ENCODE measurements at places on chromosomes 6 and 20. TPM values are rescaled to one million over a fixed set of nuclear protein-coding genes. Genes with fewer than 3 reads are reported as not detected.
A peak's percentile ranks its signal among the peaks of the same experiment; 100 is the strongest.

DNA sequence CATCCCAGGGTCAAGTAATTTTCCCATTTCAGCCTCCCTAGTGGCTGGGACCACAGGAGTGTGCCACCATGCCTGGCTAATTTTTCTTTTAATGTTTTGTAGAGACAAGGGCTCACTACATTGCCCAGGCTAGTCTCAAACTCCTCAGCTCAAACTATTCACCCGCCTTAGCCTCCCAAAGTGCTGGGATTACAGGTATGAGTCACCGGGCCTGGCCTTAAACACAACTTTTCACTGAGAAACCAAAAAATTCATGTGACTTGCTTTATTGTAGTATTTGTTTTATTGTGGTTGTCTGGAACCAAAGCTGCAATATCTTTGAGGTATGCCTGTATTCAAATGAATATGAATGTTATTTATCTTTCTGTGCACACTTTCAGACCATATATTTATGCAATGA is 72.2 kb downstream of the RWDD2A start:
- DNase-seq: no peak

GRCh38 chr6:116949964-116950363 is 72.9 kb downstream of the RFX6 start:
- DNase-seq: no peak

- DNase-seq: no peak
Measured at GRCh38 chr6:133463790-133464189, 222.6 kb downstream of the EYA4 start.

DNA sequence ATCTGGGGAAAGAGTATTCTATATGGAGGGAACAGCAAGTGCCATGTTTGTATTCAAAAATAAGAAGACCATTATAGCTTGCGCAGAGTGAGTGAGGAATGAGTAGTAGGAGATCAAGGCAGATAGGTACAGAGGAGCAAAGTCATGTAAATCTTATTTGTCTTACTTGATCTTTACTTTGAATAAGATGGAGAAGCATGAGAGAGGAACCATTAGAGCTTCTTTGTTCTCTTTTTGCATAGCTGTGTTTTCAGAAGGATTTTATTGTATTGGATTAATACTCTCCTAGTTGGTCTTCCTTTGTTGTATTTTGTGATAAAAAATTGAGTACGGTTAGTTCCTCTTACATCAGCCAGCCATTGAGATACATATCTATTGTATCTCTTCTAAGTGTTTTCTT is 88.4 kb downstream of the SCAF8 start:
- DNase-seq: no peak

Gene CFB
- 1.8 TPM for total RNA-seq

GRCh38 chr20:20498076-20498861 is 130.4 kb downstream of the INSM1 start:
- DNase-seq: no peak

- DNase-seq: peak; percentile 10
Measured at GRCh38 chr20:32333988-32334885, 23.9 kb upstream of the ASXL1 start.

Gene NFKBIL1
- 6.9 TPM for total RNA-seq

Gene DPPA5
- total RNA-seq: not detected

- no peak for DNase-seq
Measured at GRCh38 chr6:41722969-41723529, 12.4 kb downstream of the TFEB start.

DNA sequence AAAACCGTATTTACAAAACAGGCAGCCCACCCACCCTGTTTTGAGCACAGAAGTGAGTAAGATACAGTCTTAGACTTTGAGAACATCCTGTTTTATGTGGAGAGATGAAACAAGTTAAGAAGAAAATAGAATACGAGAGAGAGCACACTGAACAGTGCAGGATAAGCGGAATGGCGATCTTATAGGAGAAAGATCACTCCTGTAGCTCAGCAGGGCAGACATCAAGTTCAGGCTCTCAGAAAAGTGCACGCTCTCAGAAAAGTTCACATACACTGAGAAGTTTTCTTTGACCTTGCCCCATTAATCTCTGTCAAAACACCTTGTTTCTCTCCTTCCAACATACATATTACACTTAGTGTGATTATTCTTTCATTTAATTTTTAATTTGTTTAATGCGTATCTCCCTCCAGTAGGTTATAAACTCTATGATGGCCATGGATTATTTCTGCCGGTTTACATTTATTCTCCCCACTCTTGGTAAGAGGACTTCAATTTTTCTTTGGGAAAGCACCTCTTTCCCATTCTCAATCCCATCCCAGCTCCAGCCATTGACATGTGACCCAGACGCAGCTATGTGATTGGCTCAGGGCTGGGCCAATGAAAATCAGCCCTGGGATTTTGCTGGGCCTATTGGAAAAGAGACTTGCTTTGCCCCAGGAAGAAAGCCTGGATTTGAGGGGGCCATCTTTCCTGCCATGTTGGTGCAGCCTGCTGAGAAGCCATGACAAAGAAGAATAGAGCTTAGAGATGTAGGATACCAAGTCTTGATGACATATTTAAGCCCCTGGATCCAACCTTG is 16.2 kb downstream of the KCNB1 start:
- DNase-seq: no peak

GRCh38 chr6:126513198-126513597 is 173.3 kb downstream of the CENPW start:
- no peak for DNase-seq

Gene ANKRD66
- not detected for total RNA-seq

- DNase-seq: no peak
Measured at GRCh38 chr6:170089963-170090362, 200.9 kb downstream of the DLL1 start.

GRCh38 chr20:16360668-16361067 is 212.6 kb downstream of the KIF16B start:
- no peak for DNase-seq

Gene HLA-DOA
- 9.3 TPM for total RNA-seq

- DNase-seq: no peak
Measured at GRCh38 chr6:154611241-154611640, 100.8 kb upstream of the CNKSR3 start.

Gene PAK5
- not detected for total RNA-seq

Gene TRIM40
- not detected for total RNA-seq

Gene MYO6
- 2.9 TPM for total RNA-seq

DNA sequence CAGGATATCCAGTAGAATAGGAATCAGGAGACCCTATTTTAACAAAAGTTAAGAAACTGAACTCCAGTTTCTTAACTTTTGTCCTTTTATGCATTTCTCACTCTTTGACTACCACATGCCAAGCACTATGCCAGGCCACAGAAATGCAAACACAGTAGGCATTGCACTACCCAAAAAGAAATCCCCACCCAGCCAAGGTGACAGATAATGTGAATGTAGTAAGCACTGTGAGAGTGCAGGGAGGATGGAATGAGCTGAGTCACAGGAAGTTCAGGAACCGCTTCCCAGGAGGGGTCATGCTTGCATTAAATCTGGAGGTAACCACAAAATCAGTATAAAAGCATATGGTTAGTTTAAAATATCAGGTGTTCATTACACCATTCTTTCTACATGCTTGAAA is 20.1 kb upstream of the FAM83C start:
- DNase-seq: no peak

Gene ACTR5
- total RNA-seq: 15.8 TPM

Data from T-cell (primary cell).